ENCODE measurements at places on chromosomes 12 and 14.

- DNase-seq = no peak
Observed at GRCh38 chr12:48994224-48995085, 4.7 kb downstream of the DDN start.

DNA sequence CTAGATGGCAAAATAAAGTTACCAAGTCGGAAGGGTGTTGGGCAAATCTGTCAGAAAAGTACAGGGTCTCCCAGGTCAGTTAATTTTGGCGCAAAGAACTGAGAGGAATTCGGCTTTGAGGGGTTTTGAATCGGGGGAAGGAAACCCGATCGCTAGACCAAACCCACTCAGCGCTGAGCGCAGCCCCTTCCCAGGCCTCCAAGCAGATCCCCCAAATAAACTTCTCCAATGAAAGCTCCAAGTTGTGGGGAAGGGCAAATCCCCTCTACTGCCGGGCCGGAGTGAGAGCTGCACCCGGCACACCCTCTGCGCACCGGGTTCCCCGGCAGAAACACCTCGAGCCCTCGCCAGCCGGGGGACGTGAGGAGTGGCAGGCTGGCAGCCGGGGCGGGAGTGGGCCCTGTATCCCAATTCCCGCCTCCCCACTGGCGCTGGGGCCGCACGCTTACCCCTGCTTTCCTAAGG lies 441 bp downstream of the E2F7 start:
- no peak for DNase-seq

- DNase-seq = no peak
Observed at GRCh38 chr12:54412786-54413185, 6.3 kb downstream of the ITGA5 start.

DNA sequence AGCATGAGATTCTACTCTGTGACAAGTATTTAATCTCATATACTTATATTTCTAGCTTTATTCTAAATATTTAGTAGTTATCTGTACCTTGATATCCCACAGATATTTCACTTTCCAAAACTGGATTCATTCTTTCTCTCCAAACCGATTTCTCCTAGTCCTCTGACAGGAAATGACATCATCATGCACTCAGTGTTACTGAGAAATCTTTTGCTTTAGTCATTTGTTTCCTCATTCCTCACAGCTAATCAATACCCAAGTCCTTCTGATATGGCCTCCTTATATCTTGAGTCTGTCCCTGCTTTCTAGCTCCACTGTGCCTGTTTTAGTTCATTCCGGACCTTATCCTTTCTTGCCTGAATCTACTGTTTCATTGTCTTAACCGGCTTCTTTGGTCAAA lies 39.4 kb upstream of the E2F7 start:
- DNase-seq = no peak

DNA sequence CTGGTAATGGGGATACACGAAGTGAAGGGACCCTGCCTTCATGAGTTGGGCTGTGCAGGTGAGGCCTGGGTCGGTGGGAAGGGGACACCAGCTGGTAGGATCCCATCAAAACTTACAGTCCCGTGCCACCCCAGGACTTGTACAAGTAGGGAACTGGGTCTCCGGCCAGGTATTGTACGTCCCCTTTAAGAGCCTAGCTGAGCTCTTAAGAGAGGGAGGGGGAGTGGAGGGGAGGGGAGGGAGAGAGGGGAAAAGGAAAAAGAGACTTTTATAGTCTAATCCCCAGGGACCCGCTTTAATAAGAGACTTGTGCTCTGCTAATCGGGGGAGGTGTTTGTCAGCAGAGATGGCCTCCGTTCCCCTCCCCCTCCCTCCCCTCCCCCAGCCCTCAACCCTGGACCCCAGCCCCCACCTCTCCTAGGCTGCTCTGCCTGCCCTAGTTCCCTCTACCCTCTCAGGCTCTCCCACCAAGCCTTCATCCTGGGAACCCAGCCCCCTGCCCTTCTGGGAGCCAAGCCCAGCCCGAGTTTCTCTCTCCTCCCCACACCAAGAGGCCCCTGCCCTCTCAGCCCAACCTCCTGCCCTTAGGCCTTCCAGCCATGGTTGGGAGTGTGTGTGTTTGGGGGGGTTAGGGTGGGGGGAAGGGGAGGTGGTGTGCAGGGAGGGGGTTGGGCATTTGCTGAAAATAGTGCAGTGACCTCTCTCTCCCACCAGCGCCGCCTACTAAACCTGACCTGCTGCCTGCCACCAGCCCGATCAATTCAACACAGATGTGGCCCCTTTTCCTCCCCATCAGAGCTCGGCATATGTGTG lies 2.6 kb downstream of the GDF11 start:
- DNase-seq = no peak

GRCh38 chr12:43285159-43285598 lies 266.8 kb downstream of the ADAMTS20 start:
- no peak for DNase-seq

DNA sequence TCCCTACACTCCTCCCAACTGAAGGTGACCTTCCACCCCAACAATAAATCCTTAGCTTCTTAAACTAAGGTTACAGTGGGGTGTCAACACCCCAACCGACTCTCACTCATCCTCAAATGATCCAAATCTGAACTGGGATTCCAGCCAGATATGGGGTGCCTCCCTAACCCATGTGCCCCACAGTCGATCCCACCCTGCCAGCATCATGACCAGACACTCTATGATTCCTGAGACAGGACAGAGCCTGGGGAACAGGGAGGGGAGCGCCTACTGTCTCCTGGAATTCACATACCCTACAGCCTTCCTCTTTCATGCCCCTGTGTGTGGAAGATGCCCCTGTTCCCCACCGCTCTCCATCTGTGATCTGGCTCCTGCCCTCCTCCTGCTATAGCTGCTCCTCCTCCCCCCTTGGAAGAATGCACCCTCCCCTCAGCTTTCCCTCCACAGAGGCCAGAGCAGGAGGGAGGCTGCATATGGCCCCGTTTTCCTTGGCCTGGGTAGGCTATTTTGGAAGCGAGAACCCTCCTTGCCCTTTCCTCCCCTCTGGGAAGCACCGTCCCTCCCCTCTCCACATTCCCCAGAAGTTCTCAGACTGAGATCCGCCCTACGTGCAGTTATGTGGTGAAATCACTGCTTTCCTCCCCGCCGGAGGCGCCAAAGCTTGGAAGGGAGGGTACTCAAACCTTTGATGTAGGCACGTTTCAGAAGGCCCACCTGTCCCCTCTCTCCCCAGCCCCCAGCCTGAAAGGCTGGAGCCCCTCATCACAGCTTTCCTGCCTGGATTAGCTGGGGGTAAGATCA lies 48.0 kb downstream of the SMUG1 start:
- DNase-seq = no peak

DNA sequence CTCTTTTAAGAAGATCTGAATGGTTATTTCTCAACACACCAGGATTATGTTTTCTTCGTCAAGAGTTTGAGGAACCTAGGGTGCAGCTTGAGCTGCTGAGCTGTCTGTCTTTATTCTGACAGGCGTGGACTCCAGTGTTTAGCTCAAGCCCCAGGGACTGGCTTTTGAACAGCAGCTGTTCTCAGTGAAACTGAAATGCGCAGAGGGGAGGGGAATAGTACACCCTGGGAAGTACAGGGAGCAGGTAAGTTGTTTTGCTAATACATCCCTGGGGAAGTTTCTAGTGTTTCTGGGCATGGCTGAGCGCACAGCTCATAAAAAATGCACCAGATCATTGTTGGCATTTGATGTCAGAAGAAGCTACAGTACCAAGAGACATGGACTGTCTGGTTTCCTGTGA lies 659.8 kb downstream of the DIO2 start:
- DNase-seq = no peak

- DNase-seq = no peak
Observed at GRCh38 chr12:20946732-20947131, 136.2 kb downstream of the SLCO1B3 start.

GRCh38 chr14:78022059-78022458 lies 148.1 kb upstream of the NRXN3 start:
- DNase-seq = peak; percentile 20
